8988T (cell line): ENCODE measurements at places on chromosomes 6 and 20.

GRCh38 chr6:145485288-145485687 lies 250.0 kb downstream of the EPM2A start:
- no peak for DNase-seq

GRCh38 chr6:41706876-41707564 lies 28.4 kb downstream of the TFEB start:
- DNase-seq = no peak

DNA sequence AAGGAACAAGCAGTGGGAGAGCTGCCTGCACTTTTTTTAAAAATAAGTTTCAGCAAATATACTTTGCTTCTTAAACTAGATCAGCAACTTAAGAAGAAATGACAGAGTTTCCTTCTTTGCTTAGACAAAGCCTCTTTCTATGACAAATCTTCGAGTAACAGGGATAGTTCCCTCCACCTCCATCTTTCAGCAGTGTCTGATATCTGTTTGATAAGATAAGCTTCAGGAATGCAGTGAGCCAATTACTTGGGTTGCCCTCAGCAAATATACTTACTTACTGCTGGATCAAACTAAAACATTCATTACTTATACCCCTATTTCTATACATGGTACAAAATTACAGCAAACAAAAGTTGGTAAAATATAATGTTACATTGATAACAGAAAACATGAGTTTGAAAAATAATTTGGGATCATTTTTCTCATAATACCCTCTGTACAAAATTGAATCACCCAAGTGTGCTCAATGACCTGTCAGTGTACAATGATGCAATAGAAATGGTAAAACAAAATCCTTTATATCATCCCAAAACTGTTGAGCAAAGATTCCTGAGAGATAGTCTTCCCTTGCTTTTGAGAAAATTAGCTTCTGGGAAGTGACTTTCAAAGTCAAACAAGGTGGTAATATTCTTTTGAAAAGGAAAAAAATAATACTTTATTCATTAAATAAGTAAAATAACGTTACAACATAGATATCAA lies 24.5 kb downstream of the FRK start:
- no peak for DNase-seq

- no peak for DNase-seq
Measured at GRCh38 chr6:25089442-25089841, 153.7 kb upstream of the RIPOR2 start.
